ENCODE measurements at places on chromosomes 4 and X. TPM values are rescaled to one million over a fixed set of nuclear protein-coding genes. Genes with fewer than 3 reads are reported as not detected.

- H3K36me3 ChIP-seq = peaks cover 3% of the 10 kb centered on the region
- peak overlapping the region; percentile 98 for H3K27ac ChIP-seq
- H3K4me1 ChIP-seq = peaks cover 46% of the 10 kb centered on the region
- peak; percentile 87 for DNase-seq
Measured at GRCh38 chr4:86594559-86595425, 677 bp downstream of the PTPN13 start.

DNA sequence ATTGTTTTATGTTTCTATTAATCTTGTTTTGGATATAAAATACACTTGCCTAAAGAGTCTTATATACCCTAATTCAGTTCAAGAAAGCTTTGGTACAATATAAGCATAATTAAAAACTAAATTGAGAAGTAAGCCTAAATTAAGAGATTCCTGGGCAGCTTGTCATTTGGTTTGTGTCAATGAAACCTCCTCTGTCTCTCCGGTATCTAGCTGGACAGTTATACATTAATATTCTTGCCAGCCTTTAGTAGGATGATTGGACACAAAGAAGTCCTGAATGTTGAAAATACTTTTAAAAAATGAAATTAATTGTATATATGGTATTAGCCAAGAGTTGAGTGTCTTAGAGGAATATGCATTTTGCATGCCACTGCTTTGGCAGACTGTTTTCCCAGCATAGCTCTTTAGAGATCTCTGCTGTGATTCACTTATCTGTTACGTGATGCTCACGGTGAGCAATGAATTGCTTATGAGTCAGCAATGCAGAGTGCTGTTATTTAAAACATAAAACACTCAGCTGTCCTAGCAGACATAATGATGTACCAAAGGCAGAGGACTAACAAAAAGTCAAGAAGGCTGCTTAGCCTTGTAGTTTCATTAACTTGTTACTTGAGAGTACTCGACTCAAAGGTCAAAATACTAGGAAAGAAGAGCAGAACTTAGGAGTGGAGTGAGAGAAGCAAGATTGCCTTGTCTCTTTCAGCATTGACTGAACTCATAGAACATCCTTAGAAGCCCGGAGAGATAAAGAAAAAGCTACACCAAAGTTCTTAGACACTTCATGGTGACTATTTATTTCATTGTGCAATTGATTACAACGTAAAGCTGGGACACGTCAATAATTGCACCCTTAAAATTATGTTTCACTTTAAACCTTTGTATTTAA, 1296.1 kb upstream of the PCDH7 start:
- no peaks in the 10 kb centered on the region for H3K36me3 ChIP-seq
- H3K4me1 ChIP-seq = peaks cover 8% of the 10 kb centered on the region
- H3K4me3 ChIP-seq = no peak overlapping the region

GRCh38 chr4:151604238-151604637, 156.6 kb downstream of the GATB start:
- H3K36me3 ChIP-seq = no peaks in the 10 kb centered on the region
- no peak overlapping the region for H3K4me3 ChIP-seq
- no peak for DNase-seq
- no peak overlapping the region for H3K27ac ChIP-seq

GRCh38 chr4:40750461-40751258, 905 bp downstream of the NSUN7 start:
- H3K27ac ChIP-seq = peak overlapping the region; percentile 69
- H3K4me1 ChIP-seq = peaks cover 14% of the 10 kb centered on the region
- peak overlapping the region; percentile 77 for H3K4me3 ChIP-seq
- no peak for DNase-seq

- no peaks in the 10 kb centered on the region for H3K36me3 ChIP-seq
- H3K27me3 ChIP-seq = no peaks in the 10 kb centered on the region
- peak overlapping the region; percentile 45 for H3K4me3 ChIP-seq
Measured at GRCh38 chr4:145735347-145735675, 55.4 kb downstream of the C4orf51 start.

DNA sequence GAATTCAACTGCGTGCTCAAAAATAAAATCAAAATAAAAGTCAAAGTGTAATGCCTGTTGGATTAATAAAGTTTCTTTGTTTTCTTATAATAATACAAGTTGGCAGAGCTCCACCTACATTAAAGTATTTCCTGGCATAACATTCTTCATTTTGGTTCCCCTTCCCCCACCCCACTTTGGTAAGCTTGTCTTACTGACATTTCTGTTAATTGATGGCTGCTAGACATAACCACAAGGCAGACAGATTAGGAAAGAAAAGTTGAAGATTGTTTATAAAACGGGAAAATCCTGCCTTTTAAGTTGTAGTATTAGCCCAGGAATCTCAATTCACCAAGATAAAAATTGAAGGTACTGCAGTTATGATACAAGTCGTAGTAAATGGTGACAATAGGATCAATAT, 246.5 kb upstream of the RPS6KA3 start:
- no peaks in the 10 kb centered on the region for H3K36me3 ChIP-seq
- no peak overlapping the region for H3K27ac ChIP-seq
- H3K4me3 ChIP-seq = no peak overlapping the region
- no peaks in the 10 kb centered on the region for H3K27me3 ChIP-seq

- peaks cover 68% of the 10 kb centered on the region for H3K36me3 ChIP-seq
- no peak overlapping the region for H3K27ac ChIP-seq
- H3K4me1 ChIP-seq = peaks cover 5% of the 10 kb centered on the region
- no peaks in the 10 kb centered on the region for H3K27me3 ChIP-seq
- no peak overlapping the region for H3K4me3 ChIP-seq
- no peak for DNase-seq
Measured at GRCh38 chr4:54268151-54268550, 39.1 kb downstream of the PDGFRA start.

- H3K27me3 ChIP-seq = no peaks in the 10 kb centered on the region
- no peak overlapping the region for H3K4me3 ChIP-seq
- no peak for DNase-seq
- H3K27ac ChIP-seq = peak overlapping the region; percentile 75
Measured at GRCh38 chr4:150145090-150145945, 67.1 kb downstream of the DCLK2 start.

- H3K4me3 ChIP-seq = no peak overlapping the region
- peaks cover 36% of the 10 kb centered on the region for H3K36me3 ChIP-seq
- H3K4me1 ChIP-seq = peaks cover 11% of the 10 kb centered on the region
- H3K27me3 ChIP-seq = no peaks in the 10 kb centered on the region
Measured at GRCh38 chr4:8411351-8412180, 29.0 kb downstream of the ACOX3 start.

DNA sequence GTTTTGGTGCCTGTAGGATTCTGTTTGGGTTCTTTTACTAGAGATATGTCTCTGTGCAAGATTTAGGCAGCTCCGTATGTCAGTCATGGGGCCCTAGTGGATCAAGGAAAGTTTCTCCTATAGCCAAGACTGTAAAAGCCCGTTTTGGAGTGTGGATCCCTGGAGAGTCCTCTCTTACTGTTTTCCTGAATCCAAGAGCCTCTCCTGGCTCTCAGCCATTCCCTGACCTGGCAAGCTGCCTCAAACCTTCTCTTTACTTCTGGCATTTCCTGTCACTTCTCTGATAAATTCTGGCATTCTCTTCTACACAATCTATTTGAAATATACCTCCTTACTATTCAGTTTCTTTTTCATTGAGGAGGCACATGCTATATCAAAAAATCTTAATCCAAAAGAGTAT, 41.4 kb downstream of the DCAF12L2 start:
- no peaks in the 10 kb centered on the region for H3K27me3 ChIP-seq
- H3K27ac ChIP-seq = no peak overlapping the region
- DNase-seq = no peak
- no peak overlapping the region for H3K4me3 ChIP-seq
- H3K4me1 ChIP-seq = no peaks in the 10 kb centered on the region

GRCh38 chrX:118550792-118551191, 55.2 kb downstream of the DOCK11 start:
- no peak for DNase-seq
- H3K27me3 ChIP-seq = no peaks in the 10 kb centered on the region
- H3K4me3 ChIP-seq = no peak overlapping the region
- peaks cover 4% of the 10 kb centered on the region for H3K36me3 ChIP-seq
- peaks cover 9% of the 10 kb centered on the region for H3K4me1 ChIP-seq

- peaks cover 3% of the 10 kb centered on the region for H3K36me3 ChIP-seq
- H3K4me3 ChIP-seq = peak overlapping the region; percentile 69
- H3K27me3 ChIP-seq = no peaks in the 10 kb centered on the region
Measured at GRCh38 chr4:70734971-70735370, 13.2 kb downstream of the RUFY3 start.

GRCh38 chr4:123350726-123351125, 45.9 kb upstream of the SPRY1 start:
- no peak overlapping the region for H3K27ac ChIP-seq
- no peaks in the 10 kb centered on the region for H3K36me3 ChIP-seq
- H3K4me1 ChIP-seq = peaks cover 14% of the 10 kb centered on the region
- H3K27me3 ChIP-seq = no peaks in the 10 kb centered on the region
- no peak for DNase-seq
- H3K4me3 ChIP-seq = no peak overlapping the region

DNA sequence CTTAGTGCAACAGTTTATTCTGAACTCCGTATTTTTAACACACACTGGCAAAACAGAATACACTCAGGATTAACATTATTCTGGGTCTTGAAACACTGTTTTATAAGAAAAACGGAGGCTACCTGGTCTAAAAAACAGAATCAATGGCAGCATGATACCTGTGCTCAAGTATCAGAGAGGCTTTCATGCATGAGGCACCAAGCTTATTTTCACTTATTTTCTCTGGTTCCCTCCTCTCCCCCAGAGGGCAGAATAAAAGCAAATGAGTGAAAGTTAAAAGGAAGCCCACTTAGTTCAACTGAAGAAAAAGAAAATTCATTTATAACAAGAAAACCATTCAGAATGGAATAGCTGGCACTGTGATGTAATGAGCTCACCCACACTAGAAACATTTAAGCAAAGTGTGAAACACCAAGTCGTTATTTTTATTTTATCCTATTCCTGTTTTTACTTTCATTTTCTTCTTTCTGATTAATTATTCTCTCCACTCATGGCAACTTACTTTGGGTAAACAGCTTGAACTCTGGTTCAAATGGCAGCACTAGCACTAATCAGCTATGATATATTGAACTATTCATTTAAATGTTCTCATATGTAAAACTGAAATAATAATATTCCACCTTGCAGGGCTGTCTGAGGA, 211.8 kb downstream of the PPP3CA start:
- no peak for DNase-seq
- H3K27ac ChIP-seq = no peak overlapping the region
- H3K27me3 ChIP-seq = no peaks in the 10 kb centered on the region
- H3K36me3 ChIP-seq = peaks cover 6% of the 10 kb centered on the region
- peaks cover 4% of the 10 kb centered on the region for H3K4me1 ChIP-seq

DNA sequence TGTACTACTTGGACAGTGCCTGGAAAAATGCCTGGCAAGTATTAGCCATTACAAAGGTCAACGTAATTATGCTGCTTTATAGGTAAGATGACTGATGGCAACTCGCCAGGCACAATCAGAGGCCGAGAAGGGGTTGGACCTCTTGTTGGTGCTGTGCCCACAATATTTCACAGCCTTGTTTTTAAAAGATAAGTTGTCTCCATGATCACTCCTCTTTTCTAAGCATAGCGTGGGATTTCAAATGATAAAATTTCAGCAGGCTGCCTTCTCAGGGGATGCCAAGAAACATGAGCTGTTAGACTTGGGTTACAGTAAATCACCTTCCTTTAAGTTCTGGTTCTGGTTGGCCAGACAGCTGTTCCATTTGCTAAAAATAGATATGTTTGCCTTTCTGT, 26.9 kb downstream of the HOPX start:
- peaks cover 13% of the 10 kb centered on the region for H3K4me1 ChIP-seq
- H3K27ac ChIP-seq = no peak overlapping the region
- H3K27me3 ChIP-seq = peaks cover 52% of the 10 kb centered on the region
- no peak overlapping the region for H3K4me3 ChIP-seq
- no peaks in the 10 kb centered on the region for H3K36me3 ChIP-seq
- DNase-seq = no peak

GRCh38 chr4:45663628-45664081, 460.2 kb downstream of the GABRG1 start:
- H3K27ac ChIP-seq = no peak overlapping the region
- no peaks in the 10 kb centered on the region for H3K27me3 ChIP-seq
- no peaks in the 10 kb centered on the region for H3K36me3 ChIP-seq
- H3K4me3 ChIP-seq = no peak overlapping the region
- no peaks in the 10 kb centered on the region for H3K4me1 ChIP-seq

- DNase-seq = no peak
- peaks cover 9% of the 10 kb centered on the region for H3K36me3 ChIP-seq
- no peak overlapping the region for H3K27ac ChIP-seq
- H3K4me3 ChIP-seq = no peak overlapping the region
Measured at GRCh38 chr4:187711586-187711985, 284.0 kb upstream of the ZFP42 start.

GRCh38 chr4:123856689-123857545, 460.3 kb downstream of the SPRY1 start:
- no peaks in the 10 kb centered on the region for H3K36me3 ChIP-seq
- H3K27me3 ChIP-seq = no peaks in the 10 kb centered on the region
- DNase-seq = no peak
- peak overlapping the region; percentile 78 for H3K27ac ChIP-seq

PRSS12 gene
- total RNA-seq = 15.3 TPM

SSX4 gene
- total RNA-seq = not detected

CT45A9 gene
- total RNA-seq = not detected

ENOPH1 gene
- total RNA-seq = 36.5 TPM

TSPAN7 gene
- 0.40 TPM for total RNA-seq

AFF2 gene
- 0.89 TPM for total RNA-seq

FANCB gene
- total RNA-seq = 2.9 TPM

Data from osteocyte (in vitro differentiated cells).